NCI-H1048 (cell line): ENCODE measurements at places on chromosomes 11 and 22.

DNA sequence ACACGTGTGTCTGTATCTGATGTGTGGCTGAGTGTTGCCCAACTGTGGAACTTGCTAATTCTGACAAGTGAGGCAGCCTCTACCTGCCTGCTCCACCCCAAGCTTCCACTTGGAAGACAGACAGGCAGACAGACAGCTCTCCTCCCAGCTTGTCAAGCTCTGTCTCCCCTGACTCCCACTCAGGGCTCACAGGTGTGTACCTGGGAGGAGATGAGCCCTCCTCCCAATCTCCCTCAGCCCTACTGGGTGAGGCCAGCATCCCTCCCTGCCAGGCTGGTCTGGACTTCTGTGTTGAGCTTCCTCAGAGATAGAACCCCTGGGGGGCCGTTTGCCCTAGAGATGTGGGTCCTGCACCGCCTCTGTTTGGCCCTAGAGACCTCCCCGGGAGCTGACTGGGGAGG is 1.0 kb upstream of the CHRM1 start:
- DNase-seq = no peak

DNA sequence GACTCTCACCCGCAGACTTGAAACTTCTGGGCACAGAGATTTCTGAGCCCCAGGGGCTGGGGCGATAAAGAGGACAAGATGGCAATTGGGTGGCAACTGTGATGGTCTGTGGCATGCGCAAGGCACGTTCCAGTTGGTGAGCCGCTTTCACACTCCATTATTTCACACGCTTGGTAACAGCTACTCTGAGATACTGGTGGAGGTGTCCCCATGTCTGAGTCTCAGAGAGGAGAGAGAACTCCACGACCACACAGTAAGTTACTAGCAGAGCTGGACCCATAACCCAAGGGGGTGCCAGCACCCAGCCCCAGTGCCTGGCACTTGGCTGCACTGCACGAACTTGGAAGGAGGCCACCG is 6.0 kb upstream of the KCNJ4 start:
- no peak for DNase-seq

DNA sequence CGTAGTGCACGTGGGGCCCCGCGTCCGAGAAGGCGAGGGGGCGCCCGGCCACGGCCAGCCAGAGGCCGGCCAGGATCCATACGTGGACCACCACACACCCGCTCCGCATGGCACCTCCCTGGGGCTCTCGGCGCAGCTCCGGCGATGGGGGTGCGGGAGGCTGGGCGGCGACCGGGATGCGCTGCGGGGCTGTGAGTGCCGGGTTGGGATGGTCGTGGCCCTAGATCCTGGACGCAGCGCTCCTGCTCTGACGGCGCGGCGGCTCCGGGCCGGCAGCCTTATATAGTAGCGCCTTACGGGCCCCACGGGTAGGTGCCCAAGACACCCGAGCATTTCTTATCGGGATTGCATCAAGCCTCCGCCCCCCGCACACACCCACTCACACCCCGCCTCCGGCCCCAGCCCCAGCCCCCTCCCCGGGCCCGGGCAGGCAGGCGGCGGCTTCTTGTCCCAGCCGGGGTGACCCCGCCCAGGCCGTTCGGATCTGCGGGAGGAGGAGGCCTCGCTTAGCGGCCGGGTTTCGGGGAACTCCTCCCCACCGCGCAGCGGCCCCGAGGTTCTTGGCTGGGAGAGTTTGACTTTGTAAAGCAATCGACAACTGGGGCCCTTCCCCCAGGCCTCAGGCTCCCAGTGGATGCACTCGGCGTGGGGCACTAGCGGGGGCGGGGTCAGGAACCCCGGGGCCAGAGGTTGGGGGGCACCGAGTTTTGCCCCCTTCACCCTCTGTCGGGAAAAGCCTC is at the start of gene FGF19:
Gene FGF19, minus strand, starts transcription at position 255 of the 740 bp plus-strand sequence. Its CDS starts 146 bp downstream, at position 109.
- no peak for DNase-seq

DNA sequence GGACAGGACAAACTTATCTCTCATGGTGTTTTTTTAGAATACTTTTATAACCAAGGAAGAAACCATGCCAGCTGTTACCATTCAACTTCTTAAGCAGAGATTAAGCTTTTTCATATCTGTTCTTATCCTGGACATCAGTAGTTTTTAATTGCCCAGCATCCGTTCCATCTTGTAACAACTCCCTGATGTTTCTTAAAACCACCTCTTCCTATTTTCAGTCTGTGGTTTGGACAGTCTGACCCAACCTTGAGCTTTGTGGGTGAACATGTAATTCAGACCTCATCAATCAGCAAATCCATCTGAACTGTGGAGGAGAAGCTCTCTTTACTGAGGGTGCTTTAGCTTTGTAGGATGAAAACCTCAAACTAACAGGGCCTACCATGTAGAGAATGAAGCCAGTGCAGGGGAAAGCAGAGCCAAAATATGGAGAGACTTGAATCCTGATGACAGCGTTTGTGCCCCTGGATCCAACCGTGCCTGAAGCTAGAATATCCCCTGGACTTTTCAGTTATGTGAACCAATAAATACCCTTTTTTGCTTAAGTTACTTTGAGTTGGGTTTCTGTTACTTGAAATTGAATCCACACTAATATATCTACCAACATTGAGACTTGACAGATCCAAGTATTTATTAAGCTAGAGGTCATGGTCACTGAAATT is 9.4 kb downstream of the TUG1 start:
- DNase-seq = no peak

DNA sequence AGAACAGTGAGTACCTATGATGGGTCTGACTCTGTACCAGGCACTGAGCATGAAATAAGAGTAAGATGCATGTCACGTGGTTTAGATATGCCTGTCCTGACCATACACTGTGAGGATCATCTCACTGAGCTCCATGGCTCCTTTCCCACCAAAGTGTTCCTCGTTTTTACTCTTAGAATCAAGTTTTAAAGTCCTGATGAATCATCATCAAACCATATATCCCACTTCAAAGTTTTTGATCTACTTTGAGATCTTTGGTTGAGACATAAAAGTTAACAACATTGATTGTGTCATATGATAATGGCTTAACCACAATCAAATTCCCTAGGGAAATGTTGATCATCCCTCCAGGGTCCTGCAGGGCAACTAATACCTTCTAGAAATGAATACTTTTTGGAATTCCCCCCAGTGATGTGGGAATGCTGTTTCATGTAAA is 12.8 kb downstream of the ETS1 start:
- DNase-seq = no peak

- no peak for DNase-seq
Measured at GRCh38 chr22:42855211-42855610, 1.9 kb downstream of the ARFGAP3 start.

DNA sequence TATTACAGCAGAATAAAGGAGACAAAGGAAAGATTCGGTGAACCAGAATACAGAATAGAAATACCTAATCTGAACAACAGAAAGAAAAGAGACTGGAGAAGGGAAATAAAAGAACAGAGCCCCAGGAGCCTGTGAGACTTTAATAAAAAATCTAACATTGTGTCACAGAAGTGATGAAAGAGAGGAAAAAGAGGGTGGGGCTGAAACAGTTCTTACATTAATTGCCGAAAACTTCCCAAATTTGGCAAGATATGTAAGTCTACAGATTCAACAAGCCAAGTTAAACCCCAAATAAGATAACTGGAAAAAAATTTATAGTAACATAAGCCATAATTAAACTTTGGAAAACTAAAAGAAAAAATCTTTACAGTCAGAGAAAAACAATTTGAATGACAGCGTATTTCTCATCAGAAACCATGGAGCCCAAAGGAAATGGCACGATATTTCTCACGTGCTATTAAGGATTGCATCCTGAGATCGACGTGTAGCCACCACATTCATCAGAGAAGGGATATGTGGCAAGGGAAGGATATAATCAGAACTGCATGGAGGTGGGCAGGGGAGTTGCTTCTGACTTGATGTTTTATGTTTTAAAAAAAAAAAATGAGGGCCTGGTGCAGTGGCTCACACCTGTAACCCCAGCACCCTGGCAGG is 73.9 kb downstream of the SGSM3 start:
- DNase-seq = no peak

DNA sequence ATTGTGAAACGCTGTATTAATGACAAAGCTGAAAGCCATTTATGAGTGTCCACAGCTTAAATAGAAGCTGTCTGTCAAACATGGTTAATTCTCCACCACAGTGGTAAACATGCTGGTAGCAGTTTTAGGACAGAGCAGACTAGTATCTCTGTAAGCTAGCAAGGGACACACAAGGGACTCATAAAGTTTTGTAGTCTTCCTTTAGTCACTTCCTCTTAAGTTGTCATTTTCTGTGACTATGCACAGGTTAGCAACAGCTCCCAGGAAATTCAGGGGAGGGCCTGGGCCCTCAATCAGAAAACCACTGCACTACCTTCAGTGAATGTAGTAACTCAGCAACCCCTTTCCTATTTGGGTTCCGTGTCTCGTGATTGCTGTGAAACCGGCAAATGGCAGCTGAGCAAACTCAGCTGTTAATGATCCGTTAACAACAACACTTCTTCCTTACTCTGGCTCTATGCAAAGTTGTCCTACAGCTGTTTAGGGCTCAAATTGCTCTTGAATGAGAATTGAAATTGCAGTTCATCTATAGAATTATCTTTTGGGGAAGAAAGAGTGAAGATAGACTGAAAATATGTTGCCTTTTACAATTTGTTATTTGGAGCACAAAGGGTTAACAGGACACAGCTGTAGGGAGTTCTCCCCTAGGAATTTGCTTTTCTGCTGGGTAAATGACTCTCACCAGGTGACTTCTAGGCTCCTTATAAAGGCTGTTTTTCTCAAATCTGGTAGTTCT is at the start of gene MMP26:
Gene MMP26, plus strand, starts transcription at position 731 of the 736 bp plus-strand sequence.
- no peak for DNase-seq

GRCh38 chr11:64742889-64743590 is 902 bp downstream of the RASGRP2 start:
- no peak for DNase-seq

DNA sequence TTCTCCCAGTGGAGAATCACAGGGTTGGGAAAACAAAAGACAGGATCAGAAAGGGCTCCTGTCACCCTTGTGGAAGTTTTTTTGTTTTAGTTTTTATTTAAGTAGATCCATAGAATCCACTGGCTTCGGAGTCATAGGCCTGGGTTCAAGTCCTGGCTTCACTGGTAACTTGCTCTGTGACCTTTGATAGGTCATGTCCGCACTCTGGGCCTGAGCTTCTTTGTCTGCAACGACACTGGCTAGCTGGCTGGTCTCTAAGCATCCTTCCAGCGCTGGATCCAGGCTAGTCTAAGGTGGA is 1.4 kb downstream of the ZFTA start:
- no peak for DNase-seq

GRCh38 chr11:41245704-41246398 is 213.6 kb downstream of the LRRC4C start:
- DNase-seq = no peak

DNA sequence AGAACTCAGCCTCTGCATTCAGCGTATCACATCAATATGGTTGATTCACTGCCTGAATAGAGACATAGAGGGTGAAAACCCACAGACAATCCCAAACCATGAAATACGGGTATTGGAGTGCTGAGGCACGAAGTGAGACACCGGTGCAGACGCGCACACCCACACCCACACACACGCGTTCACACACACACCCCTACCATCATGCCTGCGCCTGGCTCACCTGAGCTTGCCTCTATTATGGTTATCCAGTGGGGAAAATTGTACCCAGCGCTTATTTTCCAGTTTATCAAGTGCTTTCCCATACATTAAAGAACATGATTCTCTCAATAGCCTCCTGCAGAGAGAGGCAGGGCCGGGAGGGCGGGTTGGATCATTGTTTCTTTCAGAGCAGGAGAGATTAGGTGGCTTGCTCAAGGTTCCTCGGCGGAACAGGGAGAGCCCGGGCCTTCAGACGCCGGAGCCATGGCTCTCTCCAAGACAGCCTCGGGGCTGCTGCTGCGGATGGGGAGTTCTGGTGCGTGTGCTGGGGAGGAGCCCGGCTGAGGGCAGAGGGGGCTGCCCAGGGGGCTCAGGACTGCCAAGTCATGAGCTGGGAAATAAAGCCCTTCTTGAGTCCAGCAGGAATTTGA is 78.9 kb upstream of the THY1 start:
- DNase-seq = no peak

DNA sequence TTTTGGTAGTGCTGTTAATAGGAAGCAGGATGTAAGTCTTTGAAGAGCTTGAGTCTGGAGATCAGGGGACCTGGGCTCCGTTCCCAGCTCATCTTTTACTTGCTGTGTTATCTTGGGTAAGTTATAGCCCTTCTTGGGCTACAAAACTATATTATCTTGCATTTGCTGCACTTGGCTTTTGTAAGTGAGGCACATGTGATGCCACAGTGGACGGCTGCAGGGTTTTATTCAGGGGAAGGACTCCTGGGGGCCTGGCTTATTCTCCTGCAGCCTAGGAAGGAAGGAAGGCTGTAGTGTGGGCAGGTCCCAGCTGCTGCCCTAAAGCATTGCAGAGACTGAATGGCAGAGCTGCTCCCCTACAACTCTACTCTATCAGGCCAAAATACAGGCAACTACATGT is 6.4 kb downstream of the CD82 start:
- no peak for DNase-seq

DNA sequence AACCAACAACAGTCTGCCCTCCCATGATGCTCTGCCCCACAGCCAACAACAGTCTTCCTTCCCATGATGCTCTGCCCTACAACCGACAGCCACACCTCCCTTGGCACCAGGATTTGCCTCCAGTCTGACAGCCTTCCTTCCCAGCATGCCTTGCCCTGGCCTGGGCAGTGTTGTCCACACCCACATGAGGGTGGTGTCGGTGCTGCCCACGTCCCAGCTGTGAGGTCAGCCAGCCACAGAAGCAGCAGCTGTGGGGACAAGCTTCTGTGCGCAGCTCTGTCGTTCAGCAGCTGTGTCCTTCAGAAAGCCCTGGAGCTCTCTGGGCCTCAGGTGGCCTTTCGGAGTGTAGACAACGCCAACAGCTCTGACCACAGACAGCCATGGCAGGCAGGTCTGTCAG is 1378.9 kb downstream of the BRD1 start:
- DNase-seq = no peak

DNA sequence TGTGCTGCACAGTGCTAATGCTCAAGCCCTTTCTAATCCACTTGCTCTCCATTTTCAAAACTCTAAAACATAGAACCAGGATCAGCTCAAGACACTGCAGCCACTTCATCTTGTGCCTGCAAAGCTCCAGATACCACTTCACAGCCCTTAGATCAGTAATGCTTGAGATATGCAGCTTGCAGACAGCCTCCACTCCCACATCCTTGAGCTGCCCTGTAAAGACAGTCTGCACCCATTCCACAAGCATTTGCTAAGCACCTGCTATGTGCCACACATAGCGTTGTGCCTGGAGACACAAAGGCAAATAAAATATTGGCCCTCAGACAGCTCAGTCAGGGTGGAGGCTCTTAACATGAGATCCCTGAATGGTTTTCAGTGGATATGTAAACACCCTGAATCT is 192.5 kb upstream of the SNX19 start:
- DNase-seq = no peak
